ENCODE measurements at places on chromosomes 3 and 15.

GRCh38 chr3:161854232-161854771 lies 357.7 kb downstream of the OTOL1 start:
- DNase-seq = peak; percentile 84

- no peak for DNase-seq
Observed at GRCh38 chr3:60720736-60721135, 530.5 kb downstream of the FHIT start.

DNA sequence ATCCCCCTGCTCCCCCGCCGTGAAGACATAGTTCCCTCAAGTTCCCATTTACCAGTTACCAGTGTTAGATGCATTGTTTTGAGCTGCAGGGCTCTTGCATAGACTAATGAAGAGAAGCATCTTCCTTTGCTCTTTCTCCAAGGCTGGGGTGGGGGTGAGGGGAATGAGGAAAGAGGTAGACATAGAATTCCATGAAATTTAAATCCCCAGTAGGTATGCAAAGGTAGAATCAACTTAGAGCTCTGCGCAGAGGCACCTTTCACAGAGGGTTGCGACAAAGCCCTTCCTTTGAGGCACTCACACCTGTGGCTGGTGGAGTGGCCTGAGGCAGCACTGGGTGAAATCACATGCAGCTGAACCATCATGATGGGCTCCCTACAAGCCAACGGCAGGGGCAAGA lies 101.3 kb downstream of the WDR76 start:
- no peak for DNase-seq

- peak; percentile 86 for DNase-seq
Observed at GRCh38 chr3:179181021-179181472, 32.9 kb downstream of the PIK3CA start.

- peak; percentile 82 for DNase-seq
Observed at GRCh38 chr3:195150181-195151118, 120.5 kb downstream of the XXYLT1 start.

All from astrocyte of the spinal cord (primary cell).